Epithelial cell of proximal tubule (primary cell): ENCODE measurements at places on chromosomes 6 and 20. TPM values are rescaled to one million over a fixed set of nuclear protein-coding genes. Genes with fewer than 3 reads are reported as not detected.

RBM39 gene
- total RNA-seq = 117 and 148 TPM in 2 replicates

ADAM33 gene
- total RNA-seq = not detected in 2 replicates

ASIP gene
- not detected in 2 replicates for total RNA-seq

PKIB gene
- total RNA-seq = 23.2 and 48.5 TPM in 2 replicates

PAK5 gene
- not detected in 2 replicates for total RNA-seq

OR2H2 gene
- total RNA-seq = not detected in 2 replicates

RIPOR2 gene
- total RNA-seq = under 0.01 and 1.6 TPM in 2 replicates
